Liver (tissue), 10 donors: ENCODE measurements at places on chromosomes 13 and 19. TPM values are rescaled to one million over a fixed set of nuclear protein-coding genes. Genes with fewer than 3 reads are reported as not detected.

RUBCNL gene
- 0.36 TPM for polyA plus RNA-seq

- H3K4me3 ChIP-seq = no peak overlapping the region
- no peak overlapping the region for H3K27ac ChIP-seq
- H3K27me3 ChIP-seq = no peaks in the 10 kb centered on the region
- H3K4me1 ChIP-seq = no peaks in the 10 kb centered on the region
- no peaks in the 10 kb centered on the region for H3K36me3 ChIP-seq
Measured at GRCh38 chr19:4589579-4590410, 30.3 kb upstream of the SEMA6B start.

DNA sequence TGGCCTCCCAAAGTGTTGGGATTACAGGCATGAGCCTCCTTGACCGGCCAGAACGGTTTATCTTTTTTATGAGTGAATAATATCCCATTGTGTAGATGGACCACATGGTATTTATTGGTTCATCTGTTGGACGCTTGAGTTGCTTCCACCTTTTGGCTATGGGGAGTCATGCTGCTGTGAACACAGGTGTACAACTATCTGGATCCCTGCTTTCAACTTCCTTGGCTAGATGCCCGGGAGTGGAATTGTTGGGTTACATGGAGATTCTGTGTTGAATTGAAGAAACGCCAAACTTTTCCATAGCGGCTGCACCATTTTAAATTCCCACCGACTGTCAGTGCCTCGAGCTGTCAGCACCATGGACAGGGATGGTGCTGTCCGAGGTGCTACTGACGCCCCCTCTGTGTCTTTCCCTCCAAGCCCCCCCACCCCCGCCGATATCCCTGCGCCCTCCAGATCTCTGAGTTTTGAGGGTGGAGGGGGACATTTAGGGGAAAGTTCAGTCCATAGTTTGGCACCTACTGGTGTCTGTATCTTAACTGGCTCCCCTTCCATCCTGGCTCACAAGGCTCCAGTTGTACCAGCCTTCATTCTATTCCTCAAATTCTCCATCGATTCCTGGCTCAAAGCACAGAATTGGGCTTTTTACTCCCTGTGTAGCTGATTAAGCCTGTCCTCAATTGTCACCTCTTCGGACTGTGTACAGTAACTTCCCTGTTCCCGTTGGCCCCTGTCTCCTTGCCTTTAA, 27.3 kb downstream of the PNPLA6 start:
- H3K4me3 ChIP-seq = no peak overlapping the region
- no peaks in the 10 kb centered on the region for H3K27me3 ChIP-seq
- no peaks in the 10 kb centered on the region for H3K4me1 ChIP-seq
- H3K36me3 ChIP-seq = peaks cover 26% of the 10 kb centered on the region
- DNase-seq = no peak
- no peak overlapping the region for H3K27ac ChIP-seq

- no peak overlapping the region for H3K27ac ChIP-seq
- H3K27me3 ChIP-seq = no peaks in the 10 kb centered on the region
- no peaks in the 10 kb centered on the region for H3K4me1 ChIP-seq
- H3K36me3 ChIP-seq = no peaks in the 10 kb centered on the region
- no peak for DNase-seq
- no peak overlapping the region for H3K4me3 ChIP-seq
Measured at GRCh38 chr19:38559428-38560401, 58.0 kb downstream of the MAP4K1 start.

GRCh38 chr13:26247011-26247410, 6.9 kb upstream of the CDK8 start:
- H3K4me1 ChIP-seq = no peaks in the 10 kb centered on the region
- no peak overlapping the region for H3K27ac ChIP-seq
- no peaks in the 10 kb centered on the region for H3K36me3 ChIP-seq
- DNase-seq = no peak
- H3K4me3 ChIP-seq = no peak overlapping the region
